NCI-H446 (cell line): ENCODE measurements at places on chromosomes 13 and 19.

- DNase-seq = no peak
Observed at GRCh38 chr19:43624933-43625332, 5.5 kb upstream of the ZNF428 start.

GRCh38 chr19:28039677-28040381, 1173.1 kb downstream of the UQCRFS1 start:
- DNase-seq = peak; percentile 4

DNA sequence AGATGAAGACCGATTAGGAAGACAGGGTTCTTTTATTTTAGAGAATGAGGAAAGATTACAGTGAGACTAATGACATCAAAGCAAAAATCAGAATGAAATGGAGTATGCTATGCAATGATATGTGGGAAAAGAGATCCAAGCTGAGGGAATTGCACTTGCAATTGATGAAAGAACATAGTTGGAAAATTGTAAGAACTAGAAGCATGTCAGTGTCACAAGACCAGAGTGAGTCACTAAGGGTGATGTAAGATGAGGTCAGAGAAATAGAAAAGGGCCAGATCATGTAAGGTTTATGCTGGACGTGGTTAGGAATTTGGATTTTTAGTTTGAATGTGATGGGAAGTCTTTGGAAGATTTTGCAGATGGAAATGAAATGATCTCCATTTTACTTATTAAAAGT, 1937.3 kb downstream of the OLFM4 start:
- DNase-seq = no peak

- DNase-seq = no peak
Observed at GRCh38 chr13:102038787-102039186, 363.1 kb downstream of the FGF14 start.

- DNase-seq = no peak
Observed at GRCh38 chr13:88461272-88462009, 790.3 kb downstream of the SLITRK5 start.

- no peak for DNase-seq
Observed at GRCh38 chr13:66623129-66623820, 606.9 kb downstream of the PCDH9 start.

DNA sequence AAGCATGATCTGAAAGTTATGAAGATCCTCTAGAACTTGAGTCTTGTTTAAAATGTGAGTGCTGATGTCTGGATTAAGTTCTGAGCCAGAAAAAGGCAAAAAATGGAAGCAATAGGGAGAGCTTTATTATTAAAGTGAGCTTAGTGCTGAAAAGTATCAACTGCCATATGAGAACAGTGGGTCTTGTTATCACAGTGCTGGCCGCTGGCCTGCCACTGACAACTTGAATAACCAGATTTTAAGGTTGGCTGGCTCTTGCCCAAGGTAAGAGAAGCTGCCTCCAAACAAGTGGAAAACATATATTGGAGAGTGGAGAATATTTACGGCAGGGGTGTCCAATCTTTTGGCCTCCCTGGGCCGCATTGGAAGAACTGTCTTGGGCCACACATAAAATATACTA, 33.9 kb downstream of the NUFIP1 start:
- no peak for DNase-seq

- no peak for DNase-seq
Observed at GRCh38 chr13:36915106-36915505, 4.9 kb downstream of the SMAD9 start.

DNA sequence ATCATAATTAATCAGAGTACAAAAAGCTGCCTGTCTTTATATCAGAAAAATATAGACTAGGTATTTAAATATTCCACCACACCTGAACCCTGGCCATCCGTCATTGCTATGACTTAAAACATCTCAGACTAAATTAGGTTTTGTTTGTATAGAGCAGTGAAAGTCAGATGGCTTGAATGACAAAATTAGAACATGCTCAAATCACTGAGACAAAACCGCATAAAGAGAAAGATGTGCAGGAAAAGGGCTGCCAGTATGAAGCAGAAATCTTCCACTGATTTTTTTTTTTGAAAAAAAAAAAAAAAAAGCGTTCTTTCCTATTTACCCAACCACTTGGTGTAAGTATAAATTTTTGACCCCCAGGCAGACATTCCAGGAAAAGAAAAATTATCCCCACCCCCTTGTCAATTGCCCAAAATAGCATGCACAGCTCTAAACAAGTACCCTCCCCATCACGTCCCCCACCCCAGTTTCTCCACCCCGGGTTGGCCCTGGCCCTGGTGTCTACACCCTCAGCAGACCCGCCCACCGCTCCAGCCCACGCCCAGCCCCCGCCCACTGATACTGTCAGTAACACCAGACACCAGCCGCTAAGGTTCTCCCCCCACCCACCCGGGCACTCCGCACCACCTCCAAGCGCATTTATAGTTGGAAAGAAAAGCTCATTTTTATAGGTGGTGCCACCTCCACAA, 118.6 kb downstream of the URI1 start:
- DNase-seq = no peak

GRCh38 chr13:30807392-30807791, 72.0 kb downstream of the ALOX5AP start:
- DNase-seq = no peak

- peak; percentile 79 for DNase-seq
Observed at GRCh38 chr13:33639158-33639557, 178.8 kb upstream of the RFC3 start.

- no peak for DNase-seq
Observed at GRCh38 chr19:801030-801860, 4.0 kb downstream of the PTBP1 start.

DNA sequence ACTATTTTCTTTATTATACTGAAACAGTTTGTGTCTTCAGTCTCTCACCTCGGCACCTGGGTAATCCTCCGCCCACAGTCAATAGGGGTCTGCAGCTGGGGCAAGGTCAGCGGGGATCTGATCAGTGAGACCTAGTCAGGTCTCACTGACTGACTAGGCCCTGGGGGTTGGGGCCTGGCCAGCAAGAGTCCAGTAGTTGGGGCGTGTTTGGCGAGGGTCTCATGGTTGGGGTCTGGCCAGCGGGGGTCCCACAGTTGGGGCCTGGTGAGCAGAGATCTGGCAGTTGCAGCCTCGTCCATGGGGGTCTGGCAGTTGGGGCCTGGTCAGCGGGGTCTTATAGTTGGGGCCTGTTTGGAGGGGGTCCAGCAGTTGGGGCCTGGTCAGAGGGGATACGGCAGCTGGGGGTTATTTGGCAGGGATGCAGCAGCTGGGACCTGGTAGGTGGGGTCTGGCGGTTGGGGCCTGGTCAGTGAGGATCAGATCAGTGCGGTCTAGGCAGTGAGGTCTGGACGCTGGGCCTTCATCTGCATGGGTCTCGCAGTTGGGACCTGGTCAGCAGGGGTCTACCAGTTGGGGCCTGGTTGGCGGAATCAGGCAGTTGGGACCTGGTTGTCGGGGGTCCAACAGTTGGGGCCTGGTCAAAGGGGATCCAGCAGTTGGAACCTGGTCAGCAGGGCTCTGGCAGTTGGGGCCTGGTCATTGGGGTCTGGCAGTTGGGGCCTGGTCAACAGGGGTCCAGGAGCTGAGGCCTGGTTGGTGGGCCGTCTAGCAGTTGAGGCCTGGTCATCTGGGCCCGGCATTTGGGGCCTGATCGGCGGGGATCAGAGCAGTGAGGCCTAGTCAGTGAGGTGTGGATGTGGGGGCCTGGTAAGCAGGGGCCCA, 61.1 kb upstream of the TPM4 start:
- no peak for DNase-seq

DNA sequence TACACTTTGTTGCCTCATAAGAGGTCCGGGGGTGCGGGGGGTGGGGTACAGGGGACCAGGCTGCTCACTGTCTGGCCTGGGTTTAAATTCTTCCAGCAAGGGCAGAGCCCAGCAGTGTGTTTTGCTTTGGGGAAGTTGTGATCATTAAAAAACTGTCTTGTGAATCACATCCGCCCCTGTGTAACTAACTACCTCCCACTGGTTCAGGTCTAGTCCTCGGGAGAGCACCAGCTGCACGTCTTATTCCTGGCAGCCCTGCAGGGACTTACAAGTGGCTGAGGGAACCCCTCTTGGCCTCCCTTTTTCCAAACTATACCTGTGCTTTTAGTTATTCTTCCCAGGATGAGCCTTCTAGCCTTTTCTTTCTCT, 127.5 kb downstream of the SIPA1L3 start:
- no peak for DNase-seq

DNA sequence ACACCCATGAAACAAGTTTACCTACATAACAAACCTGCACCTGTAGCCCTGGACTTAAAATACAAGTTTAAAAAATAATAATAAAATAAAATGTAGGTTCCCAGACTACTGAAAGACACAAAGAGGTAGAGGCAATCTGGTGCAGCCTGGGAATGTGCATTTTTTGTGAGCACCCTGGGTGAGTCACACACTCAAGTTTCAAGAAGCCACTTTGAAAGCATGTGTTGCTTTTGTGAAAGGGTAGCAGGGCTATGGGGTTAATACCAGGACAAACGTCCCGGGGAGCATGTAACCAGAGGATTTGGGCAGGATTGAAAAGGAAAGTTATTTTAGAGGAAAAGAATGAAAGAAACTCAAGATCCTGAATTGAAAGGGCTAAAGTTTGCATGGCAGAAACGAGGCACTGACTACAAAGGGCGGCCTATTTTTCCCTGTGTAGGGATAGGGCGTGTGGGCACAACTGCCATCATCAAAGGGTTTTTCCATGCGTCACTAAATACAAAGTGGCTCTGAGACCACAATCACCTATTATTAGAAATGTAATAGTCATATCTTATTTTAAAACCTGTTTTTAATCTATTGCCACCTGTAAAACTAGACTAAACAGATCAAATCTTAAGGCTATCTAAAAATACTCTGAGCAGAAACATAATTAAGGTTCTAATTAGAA, 314.9 kb downstream of the COG6 start:
- DNase-seq = no peak

- DNase-seq = no peak
Observed at GRCh38 chr13:61838568-61838967, 422.9 kb upstream of the PCDH20 start.
